Fibroblast of pulmonary artery (primary cell): ENCODE measurements at places on chromosomes 1 and 21.
A peak's percentile ranks its signal among the peaks of the same experiment; 100 is the strongest.

- DNase-seq, result peak; percentile 80
These were observed at the start of gene SORT1 for GRCh38 chr1:109397581-109398342. TSS of gene SORT1 (minus strand) at chr1:109397918. CDS start at chr1:109397892, 26 bp downstream.

- DNase-seq, result peak; percentile 68
These were observed 6.6 kb upstream of the ETV3L start for GRCh38 chr1:157105988-157106812.

DNA sequence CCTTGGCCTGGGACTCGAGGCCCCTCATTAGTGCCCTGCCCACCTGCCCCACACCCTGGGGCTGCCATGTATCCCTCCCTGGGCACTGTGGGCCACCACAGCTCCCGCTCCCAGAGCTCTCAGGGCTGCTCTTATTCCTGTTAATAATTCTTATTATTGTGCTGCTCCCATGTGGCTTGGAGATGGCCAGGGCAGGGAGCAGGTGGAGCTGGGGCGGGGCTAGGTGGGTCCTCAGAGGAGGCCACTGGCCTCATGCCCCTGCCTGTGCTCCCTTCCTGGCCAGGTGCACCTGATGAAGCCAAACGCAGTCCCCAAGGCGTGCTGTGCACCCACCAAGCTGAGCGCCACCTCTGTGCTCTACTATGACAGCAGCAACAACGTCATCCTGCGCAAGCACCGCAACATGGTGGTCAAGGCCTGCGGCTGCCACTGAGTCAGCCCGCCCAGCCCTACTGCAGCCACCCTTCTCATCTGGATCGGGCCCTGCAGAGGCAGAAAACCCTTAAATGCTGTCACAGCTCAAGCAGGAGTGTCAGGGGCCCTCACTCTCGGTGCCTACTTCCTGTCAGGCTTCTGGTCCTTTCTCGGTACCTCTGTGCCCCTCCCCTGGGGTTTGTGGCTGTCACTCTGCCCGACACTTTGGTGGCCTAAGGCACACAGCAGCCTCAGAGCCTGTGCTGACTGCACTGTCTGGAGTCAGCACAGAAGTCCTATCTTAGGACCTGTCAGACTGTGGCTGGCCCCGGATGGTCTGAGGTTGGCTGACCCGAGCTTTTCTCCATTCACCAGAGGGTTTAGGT is 34.1 kb downstream of the BMP8A start:
- DNase-seq, result no peak

GRCh38 chr1:91749788-91750231 is 136.1 kb downstream of the TGFBR3 start:
- no peak for DNase-seq

GRCh38 chr21:44046734-44047133 is 34.6 kb downstream of the TRAPPC10 start:
- DNase-seq, result no peak

DNA sequence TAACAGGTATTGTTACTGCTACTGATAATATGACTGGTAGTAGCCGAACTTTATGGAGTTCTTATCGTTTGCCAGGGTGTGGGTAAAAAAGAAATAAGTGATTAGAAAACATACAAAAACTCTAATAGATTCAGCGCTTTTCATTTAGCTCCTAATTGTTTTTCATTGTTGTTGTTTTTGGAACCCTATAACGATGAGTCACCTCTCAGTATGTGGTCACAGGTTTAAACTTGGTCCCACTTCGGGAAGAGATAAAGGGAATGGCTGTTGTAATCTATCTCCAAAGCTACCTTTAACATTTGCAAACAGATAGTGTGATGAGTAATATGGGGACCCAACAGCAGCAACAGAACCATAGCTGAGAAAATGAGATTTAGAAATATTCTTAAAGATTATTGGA is 62.7 kb upstream of the BCL10 start:
- peak; percentile 74 for DNase-seq

DNA sequence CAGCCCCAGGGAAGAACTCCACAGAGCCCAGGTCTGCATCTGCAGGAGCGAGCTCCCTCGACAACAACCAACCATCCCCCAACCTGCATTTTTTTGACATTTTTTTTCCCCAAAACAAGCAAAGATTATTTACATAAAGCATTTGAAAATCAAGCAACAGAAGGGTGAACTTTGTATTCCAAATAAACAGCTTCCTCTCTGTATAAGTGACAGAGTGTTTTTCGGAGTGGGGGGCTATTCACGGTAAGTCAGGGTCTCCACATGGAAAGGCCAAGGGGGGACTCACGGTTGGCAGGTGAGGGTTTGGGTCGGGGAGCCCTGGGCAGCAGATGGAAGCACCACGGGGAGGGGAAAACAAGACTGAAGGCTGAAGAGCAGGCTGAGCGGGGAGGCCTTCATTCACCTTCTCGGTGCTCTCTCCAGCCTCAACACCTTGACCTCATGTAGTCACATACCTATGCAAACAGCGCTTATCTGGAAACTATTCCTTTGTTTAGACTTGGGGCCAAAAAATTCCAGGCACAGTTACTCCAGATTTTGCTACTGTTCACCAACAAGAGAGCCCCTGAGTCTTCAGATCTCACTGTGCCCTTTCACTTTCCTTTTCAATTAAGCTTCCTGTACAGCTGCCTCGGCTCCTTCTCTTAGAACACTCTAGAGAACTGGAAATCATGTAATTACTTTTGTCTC is 27.6 kb downstream of the C2CD2 start:
- DNase-seq, result peak; percentile 56

- no peak for DNase-seq
These were observed 147.2 kb downstream of the PEX14 start for GRCh38 chr1:10621906-10622305.

DNA sequence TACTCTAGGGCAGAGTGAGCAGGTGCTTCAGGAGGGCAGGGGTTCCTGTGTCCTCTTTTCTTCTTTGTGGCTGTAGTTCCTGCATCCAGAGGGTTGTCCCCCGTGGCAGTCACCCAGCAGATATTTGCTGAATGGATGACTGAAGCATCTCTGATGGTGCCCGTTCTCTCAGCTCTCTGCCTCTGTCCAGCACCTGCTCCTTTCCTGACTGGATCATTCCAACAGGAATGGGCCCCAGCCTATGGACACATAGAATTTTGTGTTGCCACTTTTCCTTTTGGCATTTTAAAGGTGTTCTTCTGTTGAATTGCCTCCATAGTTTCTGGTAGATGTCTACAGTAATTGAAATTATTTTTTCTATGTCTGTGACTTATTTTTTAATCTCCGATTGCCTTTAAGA is 372.5 kb upstream of the C1orf174 start:
- DNase-seq, result no peak

DNA sequence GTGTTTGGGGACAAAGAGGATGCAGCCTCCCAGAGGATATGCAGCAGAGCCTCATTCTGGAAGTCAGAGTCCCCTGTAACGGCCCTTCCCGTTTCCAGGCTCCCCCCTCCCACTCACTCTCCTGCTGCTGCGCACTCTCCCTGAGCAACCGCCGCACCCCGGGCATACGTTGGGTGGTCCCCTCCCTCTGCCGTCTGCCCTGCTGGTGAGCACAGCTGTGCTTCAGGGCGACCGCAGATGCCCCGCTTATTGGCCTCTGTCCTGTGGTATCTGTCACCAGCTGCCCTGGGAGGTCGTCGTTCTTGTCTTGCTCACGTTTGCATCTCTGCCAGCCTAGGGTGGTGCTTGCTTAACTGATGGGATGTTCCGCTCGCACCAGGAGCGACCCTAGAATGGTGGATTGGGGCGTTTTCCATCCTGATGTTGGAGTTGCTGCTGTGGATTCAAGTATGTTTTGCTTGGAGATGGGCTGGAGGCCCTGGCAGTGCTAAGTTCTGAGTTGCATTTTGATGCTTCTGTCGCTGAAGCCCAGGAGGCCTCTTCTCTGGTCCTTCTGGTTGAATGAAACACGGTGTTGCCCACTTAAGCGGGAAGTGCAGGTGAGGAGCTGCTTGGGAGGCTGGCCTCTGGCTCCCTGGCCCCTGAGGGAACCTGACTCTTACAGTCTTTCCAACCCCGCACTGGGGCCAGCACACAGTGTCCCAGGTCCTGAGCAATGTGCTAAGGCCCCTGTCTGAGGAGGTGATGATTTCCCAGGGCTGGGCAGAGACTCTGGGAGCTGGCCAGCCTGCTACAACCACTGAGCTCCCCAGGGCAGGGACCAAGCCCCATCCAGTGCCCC is 3.2 kb downstream of the TMEM201 start:
- DNase-seq, result no peak

DNA sequence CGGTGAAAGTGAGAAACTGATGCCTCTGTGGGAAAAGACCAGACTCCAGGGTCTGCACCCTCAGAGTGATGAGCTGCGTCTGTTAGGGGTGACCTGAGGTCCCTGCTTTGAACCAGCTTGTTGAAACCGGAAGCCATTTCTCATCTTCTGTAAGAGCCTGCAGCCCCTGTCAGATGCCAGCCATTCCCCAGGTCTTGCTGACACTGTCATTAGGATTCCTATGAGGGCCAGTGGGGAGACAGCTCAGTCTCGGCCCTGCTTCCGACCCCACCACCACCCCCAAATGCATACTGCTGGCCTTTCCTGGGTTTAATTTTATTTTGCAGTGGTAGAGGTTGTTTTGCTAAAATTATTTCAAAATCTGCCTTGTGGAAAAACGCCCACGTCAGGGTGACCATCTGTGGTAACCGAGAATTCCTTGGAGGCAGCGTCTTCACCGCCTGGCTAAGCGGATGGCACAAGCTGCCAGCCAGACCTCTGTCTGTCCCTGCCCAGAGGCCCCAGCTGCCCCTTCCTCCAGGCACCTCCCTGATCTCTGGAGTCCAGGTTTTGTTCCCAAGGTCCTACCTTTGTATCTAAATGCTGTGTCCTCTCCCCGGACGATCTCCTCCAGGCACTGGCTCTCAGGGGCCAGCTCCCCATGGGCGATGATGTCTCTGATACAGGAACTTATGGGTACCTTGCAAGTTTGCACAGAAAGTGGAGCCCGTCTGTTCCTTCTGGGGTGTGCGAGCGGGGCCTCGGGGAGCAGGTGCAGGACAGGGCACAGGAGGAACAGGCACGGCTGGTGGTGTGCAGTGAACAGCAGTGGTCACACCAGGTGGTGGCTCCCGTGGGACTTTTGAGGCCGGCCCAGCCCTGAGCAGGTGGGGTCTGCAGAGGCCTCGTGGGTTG is 49.9 kb downstream of the PRKCZ start:
- DNase-seq, result no peak

- no peak for DNase-seq
These were observed 11.6 kb downstream of the SUCO start for GRCh38 chr1:172544481-172545104.

DNA sequence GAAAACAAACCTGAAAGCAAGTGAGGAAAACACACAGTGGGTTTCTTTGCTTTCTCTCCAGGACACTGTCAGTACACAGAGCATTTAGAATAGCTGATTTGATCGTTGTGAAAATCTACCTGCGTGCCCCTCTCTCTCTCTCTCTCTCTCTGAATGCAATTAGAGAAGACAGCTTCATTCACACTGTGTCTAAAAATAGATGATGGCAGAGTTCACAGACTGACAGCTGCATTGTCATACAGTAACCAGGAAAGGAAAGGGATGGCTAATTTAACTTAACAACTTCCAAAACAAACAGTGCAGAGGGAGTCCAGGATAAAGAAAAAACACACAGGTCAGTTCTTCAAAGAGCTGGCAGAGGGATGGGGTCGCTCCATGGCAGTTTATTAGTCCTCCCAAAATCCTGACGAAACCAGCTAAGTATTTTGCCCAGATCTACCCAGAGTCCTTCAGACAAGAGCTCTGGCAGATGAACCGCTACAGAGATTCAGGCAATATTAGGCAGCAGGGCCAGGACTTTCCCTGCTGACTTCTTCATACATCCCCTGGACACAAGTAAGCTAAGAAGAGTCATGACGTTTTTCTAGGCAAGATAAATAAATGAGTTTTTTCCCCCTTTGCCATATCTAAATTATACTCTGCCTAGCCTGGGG is 58.9 kb downstream of the WLS start:
- peak; percentile 42 for DNase-seq

- DNase-seq, result no peak
These were observed at the start of gene CAMTA1 for GRCh38 chr1:6785318-6785727. TSS of gene CAMTA1 (plus strand) at chr1:6785454. CDS start at chr1:6785531, 77 bp downstream.

DNA sequence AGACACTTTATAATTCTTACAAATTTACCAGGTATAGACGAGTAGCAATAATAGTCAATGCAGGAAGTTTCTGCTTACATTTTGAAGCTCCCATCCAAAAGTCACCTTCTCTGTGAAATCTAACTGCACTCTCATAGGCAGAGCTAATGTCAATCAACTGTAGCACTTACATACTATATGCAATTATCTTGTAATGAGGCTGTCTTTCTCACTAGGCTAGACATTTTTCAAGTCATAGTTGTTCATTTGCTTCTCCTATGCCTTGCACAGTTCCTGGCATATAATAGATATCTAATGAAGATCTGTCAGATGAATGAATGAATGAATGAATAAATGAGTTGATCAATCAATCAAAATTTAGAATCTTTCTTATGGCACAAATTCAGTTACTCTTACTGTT is 273.0 kb upstream of the DAB1 start:
- DNase-seq, result no peak

- no peak for DNase-seq
These were observed 21.5 kb upstream of the RCAN3 start for GRCh38 chr1:24481101-24481500.

DNA sequence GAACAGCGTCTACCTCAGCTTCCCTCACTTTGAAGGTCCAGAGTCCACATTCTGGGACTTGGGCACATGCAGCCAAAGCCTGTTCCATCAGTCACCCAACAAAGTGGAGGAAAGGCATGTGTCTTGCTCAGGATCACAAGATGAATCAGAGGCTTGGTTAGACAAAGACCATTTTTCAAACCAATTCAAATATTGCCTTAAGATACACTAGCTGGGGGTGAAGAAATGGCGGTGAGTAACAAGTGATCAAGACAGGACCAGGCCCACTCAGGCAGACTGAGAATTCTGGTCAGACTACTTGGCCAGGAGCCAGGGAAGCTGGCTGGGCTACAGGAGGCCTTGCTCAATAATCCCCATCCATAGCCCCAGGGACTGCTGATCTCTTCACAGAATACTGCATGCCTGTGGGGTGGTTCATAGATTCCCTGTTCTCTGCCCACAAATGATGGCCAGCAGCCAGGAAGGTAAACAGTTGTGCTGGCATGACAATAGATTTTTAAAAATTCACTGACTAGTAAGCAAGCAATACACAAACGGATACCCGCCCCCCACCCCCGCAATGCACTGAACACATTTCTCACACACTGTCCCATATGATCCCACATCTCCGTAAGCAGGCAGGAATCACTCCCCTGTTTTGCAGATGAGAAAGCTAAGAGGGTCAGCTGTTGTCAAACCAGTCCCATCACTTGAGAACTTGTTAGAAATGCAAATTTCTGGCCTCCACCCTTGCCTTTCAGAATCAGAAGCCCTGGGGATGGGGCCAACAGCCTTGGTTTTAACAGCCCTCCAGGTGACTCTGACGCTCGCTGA is 27.2 kb downstream of the ERI3 start:
- peak; percentile 100 for DNase-seq
